Fibroblast of skin of scalp (primary cell): ENCODE measurements at places on chromosomes 5 and 9.

DNA sequence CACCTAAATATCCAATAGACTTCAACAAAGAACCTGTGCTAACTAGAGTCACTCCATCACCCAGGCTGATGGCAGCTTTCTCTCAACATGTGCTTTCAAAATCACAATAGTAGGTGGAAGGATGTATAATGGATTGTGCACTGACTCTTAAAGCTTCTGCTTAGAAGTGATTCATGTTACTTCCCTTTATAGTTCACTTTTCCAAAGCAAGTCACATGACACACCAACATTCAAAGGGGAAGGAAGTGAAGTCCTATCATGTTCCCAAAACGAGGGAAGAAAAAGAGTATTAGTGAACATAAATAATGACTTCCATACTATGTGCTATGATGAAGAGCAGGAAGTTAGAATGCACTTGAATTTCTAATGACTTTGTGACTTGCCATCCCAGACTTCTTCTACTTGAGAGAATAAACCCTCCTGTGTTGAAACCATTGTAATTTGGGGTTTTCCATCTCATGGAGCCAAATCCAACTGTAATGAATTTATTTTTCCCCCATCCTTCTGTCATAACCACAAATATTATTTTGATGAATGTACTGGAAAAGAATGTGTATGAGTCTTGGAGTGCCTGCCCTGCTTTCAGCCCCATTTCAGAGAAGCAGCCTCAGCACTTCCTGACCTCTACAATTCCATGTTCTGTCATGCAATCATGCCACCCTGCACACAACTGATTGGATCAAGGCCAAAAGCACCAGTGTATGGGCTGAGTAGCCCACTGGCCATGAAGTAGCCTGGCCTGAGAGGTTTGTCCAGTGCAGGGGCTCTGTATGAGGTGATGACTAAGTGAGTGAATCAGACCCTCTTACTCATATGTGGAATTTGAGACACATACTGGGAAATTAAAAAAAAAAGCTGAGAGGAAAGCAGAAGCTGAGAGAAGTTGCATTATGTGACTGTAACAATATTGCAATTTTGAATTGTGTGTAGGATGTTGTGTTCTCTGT lies 525.9 kb upstream of the CLINT1 start:
- peak; percentile 99 for DNase-seq

GRCh38 chr5:160618286-160618685 lies 196.6 kb downstream of the PTTG1 start:
- no peak for DNase-seq

DNA sequence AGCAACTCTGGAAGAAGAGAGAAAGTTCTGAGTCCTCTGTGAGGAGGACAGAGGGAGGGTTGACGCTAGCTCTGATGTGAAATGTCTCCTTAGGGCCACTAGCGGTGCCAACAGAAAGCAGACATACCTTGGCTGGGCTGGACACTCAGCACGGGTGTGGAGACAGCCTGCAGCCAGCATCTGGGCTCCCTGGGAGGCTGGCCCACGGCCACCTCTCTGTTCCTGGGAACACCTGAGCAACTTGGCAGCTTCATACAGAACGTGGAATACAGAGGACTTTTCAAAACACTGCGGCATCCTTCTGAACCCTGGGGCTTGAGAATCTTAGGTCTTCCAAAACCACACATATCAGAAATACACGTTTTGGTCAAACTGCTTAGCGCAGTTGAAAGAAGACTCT lies 269.1 kb downstream of the FSTL4 start:
- DNase-seq: no peak

DNA sequence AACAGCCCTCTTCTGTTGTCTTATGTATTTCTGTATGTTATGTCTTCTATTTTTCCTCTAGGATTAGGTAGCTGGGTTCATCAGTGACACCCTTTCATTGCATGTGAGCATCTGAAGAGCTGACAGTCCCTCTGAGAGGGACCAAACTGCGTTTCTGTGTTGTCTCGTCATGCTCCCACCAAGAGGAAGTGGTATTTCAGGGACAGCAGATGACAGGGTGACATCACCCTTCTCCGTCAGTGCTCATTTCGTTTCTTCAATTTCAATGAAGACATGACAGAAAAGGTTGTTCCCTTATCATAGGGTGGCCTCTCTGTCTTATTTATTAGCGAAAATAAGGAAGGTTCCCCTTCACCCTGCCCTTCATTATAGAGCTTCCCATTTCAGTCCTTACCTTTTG lies 225.9 kb upstream of the NR4A3 start:
- DNase-seq: no peak

- DNase-seq: peak; percentile 85
These were observed 39.1 kb downstream of the SH3RF2 start for GRCh38 chr5:145975361-145976066.

DNA sequence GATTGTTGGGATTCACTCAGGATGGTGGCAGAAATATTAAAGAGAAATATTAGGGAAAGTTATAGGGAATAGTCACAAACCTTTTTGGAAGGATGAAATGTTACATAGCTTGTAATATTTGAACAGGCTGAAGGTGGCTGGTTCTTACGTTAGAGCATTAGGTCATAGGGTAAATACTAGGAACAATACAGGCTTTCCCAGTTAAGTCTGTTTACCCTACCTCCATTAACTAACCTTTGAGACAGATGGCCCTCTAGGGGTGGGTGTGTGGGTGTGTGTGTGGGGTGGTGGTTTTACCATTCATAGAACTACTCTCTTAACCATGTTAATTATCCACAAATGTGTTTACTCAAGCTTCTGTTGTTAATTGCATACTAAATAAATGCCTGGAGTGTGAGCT lies 94.3 kb upstream of the STK32A start:
- no peak for DNase-seq

- DNase-seq: no peak
These were observed 267.2 kb upstream of the MSX2 start for GRCh38 chr5:174457141-174457678.

GRCh38 chr5:135891268-135891667 lies 4.4 kb downstream of the IL9 start:
- no peak for DNase-seq

- peak; percentile 52 for DNase-seq
These were observed 26.4 kb upstream of the ARHGAP26 start for GRCh38 chr5:142743592-142744441.

DNA sequence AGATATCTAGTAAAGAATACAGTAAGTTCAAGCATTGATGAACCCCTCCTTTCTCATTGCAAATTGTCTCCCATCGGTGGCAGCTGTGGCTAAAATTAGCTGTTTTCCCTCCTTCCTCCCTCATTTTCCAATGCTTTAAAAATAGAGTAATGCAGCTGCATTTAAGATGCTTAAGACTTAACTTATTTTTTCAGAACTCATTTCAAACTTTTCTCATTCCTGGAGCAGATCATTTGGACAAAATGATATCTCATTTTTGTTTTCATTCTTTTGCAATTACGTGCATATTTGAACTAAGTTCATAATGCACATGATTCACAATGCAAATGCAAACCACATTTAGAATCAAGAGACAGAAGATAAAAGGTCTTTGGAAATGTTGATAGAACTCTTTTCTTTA lies 14.6 kb downstream of the HSPB3 start:
- peak; percentile 80 for DNase-seq

- no peak for DNase-seq
These were observed 163.5 kb downstream of the ARL15 start for GRCh38 chr5:54146916-54147315.

GRCh38 chr9:79054500-79054899 lies 517.3 kb upstream of the TLE4 start:
- peak; percentile 47 for DNase-seq

DNA sequence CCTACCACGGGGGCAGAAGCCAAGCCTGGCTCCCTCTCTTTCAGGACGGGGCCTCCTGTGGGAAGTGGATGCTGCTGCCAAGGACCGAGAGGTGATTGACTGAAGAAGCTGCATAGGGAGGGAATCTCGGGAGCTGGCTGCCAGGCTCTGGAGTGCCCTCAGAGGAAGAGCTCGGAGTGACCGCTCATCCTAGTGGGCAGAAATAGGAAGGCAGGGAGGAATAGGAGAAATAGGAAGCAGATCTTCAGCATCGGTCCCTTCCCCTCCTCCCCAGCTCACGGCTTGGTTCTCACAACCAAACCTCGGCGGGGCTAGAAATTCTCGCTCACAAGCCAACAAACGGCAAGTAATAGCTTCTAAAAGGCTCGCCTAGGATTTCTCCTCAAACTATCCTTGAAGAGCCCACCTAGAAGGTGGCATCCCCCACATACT lies 159.9 kb upstream of the RAI14 start:
- no peak for DNase-seq

GRCh38 chr9:29176231-29176630 lies 1603.0 kb upstream of the C9orf72 start:
- DNase-seq: no peak

DNA sequence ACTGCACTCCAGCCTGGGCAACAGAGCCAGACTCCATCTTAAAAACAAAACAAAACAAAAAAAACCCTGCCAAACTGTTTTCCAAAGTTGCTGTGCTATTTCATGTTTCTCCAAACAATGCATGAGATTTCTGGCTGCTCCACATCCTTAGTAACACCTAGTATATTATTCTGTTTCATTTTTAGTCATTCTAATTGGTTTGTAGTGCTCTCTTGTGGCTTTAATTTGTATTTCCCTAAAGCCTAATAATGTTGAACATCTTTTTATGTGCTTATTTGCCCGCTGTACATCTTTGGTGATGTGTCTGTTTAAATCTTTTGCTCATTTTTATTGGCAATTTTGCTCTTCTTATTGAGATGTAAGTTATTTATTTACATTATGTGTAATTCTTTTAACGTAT lies 18.4 kb upstream of the TTC1 start:
- DNase-seq: no peak

- peak; percentile 62 for DNase-seq
These were observed 51.4 kb upstream of the CAST start for GRCh38 chr5:96610747-96611146.

DNA sequence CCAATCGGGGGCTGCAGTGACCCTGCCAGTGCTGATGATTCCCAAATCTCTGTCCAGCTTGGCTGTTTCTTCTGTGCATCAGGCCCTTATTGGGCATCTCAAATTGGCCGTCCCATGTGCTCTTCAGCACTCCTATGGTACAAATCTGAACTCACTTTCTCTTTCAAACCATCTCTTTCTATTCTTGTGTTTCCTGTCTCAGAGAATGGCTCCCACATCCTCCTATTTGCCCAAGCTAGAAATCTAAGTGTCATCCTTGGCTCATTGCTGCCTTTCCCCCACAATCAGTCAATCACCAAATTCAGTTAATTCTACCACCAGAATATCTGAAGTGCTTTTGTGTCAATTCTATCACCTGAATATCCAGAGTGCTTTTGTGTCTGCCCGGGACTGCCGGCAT lies 336.6 kb downstream of the CWC27 start:
- DNase-seq: no peak

DNA sequence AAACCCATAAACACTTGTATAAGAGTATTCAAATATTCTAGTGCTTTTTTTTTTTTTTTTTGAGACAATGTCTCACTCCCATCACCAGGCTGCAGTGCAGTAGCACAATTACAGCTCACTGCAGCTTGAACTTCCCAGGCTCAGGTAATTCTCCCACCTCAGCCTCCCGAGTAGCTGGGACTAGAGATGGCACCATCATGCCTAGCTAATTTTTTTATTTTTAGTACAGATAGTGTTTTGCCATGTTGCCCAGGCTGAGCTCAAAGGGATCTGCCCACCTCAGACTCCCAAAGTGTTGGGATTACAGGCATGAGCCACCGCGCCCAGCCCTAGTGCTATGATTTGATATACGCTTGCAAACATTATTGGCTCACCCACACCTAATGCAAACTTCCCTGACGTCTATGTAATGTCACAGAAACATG lies 11.8 kb downstream of the IL6ST start:
- no peak for DNase-seq

- DNase-seq: no peak
These were observed 22.2 kb downstream of the HMCN2 start for GRCh38 chr9:130287736-130288135.

DNA sequence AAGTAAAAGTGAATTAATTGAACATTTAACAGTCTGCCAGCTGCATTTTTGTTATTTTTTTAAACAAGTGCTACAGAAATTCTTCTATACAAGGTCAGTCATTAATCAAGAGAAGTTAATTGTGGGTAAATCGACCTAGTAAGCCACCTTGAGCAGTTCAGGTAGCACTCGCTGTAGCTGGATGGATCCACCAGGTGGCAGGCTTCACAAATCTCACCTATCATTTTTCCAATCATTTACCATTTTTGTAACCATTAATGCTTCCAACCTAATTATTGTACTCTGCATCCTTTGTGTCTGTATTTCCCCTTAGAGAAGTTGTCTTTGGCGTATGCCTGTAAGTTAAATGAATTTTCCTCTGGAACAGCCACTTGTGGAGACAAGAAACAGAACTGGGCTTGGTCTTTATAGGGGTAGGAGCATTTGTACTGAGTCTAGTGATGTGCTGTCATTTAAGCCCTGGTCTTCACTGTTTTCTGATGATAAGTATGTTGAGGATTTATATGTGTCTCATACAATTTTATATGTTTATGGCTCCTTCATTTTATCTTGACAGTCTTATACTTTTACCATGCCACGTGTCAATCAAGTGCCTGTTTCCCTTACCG lies 39.5 kb downstream of the CD180 start:
- DNase-seq: peak; percentile 20

DNA sequence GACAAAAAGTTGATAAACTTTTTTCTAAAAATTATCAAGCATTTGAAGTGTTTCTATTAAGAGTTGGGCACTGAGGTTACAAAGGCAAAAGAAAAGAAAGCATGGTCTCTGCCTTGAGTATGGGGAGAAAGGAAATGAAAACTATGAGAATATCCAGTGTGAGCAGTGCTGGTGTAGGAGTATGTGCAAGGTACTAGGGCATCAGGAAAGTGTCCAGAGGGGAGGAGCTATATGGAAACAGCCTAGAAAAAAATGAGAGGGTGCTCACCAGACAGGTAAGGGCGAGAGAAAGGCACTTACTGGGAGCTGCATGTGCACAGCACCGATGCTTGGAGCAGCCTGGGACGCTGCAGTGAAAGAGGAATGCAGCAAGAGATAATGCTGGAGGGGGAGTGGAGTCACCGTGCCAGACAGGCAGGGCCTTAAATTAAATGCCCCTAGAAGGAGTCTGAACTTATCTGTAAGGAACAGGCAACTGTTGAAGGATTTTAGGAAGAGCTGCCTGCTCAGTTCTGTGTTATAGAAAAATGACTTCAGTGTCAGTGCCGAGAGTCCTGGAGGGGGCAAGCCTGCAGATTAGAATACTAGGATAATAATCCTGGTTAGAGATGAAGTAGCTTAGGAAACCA lies 14.0 kb downstream of the MCC start:
- DNase-seq: no peak

DNA sequence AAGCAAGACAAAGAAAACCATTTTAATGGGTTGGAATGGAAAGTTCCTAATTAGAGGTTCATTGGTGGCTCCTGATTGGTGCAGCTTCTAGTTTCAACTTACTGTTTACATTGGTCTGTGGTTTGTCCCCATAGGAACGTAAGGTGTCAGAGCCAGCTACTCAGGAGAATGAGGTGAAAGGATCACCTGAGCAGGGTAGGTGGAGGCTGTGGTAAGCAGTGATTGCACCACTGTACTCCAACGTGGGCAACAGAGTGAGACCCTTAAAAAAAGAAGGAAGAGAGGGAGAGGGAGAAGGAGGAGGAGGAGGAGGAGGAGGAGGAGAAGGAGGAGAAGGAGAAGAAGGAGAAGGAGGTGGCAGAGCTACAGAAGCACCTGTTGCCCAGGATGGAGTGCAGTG lies 30.4 kb downstream of the KCNIP1 start:
- no peak for DNase-seq
